Fibroblast of lung (primary cell): ENCODE measurements at places on chromosomes 5 and 9. TPM values are rescaled to one million over a fixed set of nuclear protein-coding genes. Genes with fewer than 3 reads are reported as not detected.

The DOCK8 gene
- total RNA-seq, result under 0.01 TPM in 2 replicates

The NUTM2G gene
- total RNA-seq, result not detected in 2 replicates

The C9orf43 gene
- total RNA-seq, result 0.50 and 0.51 TPM in 2 replicates

The EEIG1 gene
- 7.2 and 13.2 TPM in 2 replicates for total RNA-seq

The AGXT2 gene
- total RNA-seq, result not detected in 2 replicates

The SH3GL2 gene
- total RNA-seq, result under 0.01 and 0.17 TPM in 2 replicates

The FOXD4L6 gene
- total RNA-seq, result not detected in 2 replicates

The RXRA gene
- 14.6 and 14.9 TPM in 2 replicates for total RNA-seq

The TMED9 gene
- total RNA-seq, result 94.8 and 139 TPM in 2 replicates

The MEF2C gene
- 5.4 and 12.2 TPM in 2 replicates for total RNA-seq

The IGIP gene
- total RNA-seq, result 11.7 and 13.4 TPM in 2 replicates

- no peak overlapping the region for H3K27ac ChIP-seq
- no peaks in the 10 kb centered on the region for H3K27me3 ChIP-seq
- no peaks in the 10 kb centered on the region for H3K4me1 ChIP-seq
- DNase-seq, result no peak
Measured at GRCh38 chr9:82726424-82727276, 336.3 kb downstream of the RASEF start.

- DNase-seq, result peak; percentile 35
- H3K4me3 ChIP-seq, result peak overlapping the region; percentile 93
- H3K36me3 ChIP-seq, result no peaks in the 10 kb centered on the region
- H3K27me3 ChIP-seq, result no peaks in the 10 kb centered on the region
- H3K4me1 ChIP-seq, result peaks cover 2% of the 10 kb centered on the region
- H3K27ac ChIP-seq, result no peak overlapping the region
Measured at GRCh38 chr9:109781541-109782197, 1.7 kb downstream of the PALM2AKAP2 start.

GRCh38 chr9:84140535-84141101 lies 160.0 kb downstream of the RMI1 start:
- DNase-seq, result peak; percentile 43
- H3K4me1 ChIP-seq, result no peaks in the 10 kb centered on the region
- H3K27me3 ChIP-seq, result peaks cover 29% of the 10 kb centered on the region
- H3K27ac ChIP-seq, result no peak overlapping the region
- H3K36me3 ChIP-seq, result no peaks in the 10 kb centered on the region

DNA sequence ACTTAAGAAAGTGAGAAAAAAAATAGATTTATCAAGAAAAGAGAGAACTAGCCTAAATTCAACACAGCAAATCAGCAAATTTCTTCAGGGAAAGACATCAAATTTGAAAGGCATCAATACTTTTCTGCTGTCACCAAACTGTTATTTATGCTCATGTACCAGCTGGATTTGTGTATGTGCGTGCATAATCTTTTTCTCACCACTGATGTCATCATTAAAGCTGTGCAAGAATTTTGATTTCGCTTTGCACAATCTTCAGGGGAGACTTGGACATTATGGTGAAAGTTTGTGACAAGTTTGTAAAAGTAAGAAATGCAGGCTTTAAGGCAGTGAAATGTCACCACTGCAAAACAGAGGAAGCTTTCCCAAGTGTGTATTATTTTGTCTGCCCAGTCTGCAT lies 215.4 kb downstream of the SLF1 start:
- H3K4me1 ChIP-seq, result no peaks in the 10 kb centered on the region
- H3K27ac ChIP-seq, result no peak overlapping the region
- H3K27me3 ChIP-seq, result no peaks in the 10 kb centered on the region
- DNase-seq, result no peak

DNA sequence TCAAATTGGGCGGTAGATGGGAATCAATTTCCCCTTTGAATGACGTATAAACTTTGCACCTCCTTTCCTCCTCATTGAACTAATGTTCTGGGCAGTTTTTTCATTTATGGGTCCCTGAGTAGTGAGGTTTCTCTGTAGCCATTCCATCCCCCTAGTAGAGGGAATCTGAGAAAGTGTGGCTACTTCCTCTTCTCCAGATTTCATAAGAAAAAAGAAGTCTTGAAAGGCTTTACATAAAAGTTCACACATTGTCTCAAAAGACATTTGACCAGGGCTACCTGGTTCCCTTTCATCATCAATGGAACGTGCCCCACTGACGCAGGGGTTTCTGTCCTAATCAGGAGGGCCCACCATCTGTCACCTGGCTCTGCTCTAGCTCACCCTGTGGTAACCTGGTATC lies 57.3 kb downstream of the CTSL start:
- no peaks in the 10 kb centered on the region for H3K4me1 ChIP-seq
- no peaks in the 10 kb centered on the region for H3K27me3 ChIP-seq
- no peak overlapping the region for H3K4me3 ChIP-seq
- H3K27ac ChIP-seq, result no peak overlapping the region
- DNase-seq, result no peak

- no peak for DNase-seq
- no peaks in the 10 kb centered on the region for H3K36me3 ChIP-seq
- H3K4me3 ChIP-seq, result no peak overlapping the region
- no peaks in the 10 kb centered on the region for H3K27me3 ChIP-seq
Measured at GRCh38 chr5:140219068-140219991, 44.3 kb downstream of the CYSTM1 start.

DNA sequence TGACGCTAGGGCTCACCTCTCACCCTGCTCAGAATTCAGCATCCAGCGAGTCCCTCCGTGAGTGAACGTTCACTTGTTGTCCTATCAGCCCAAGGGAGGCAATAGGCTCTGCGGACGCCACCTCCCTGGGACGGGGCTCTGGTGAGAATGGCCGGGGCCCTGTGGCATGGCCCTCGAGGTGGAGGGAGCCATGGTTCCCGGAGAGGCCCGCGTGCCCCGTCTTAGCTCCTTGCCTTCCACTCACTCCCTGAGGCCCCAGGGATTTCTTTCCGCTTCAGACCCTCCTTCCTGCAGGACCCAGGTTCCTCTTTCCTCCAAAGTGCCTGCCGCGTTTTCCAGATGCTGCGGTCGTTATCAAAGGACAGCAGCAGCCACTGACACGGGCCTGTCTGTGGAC lies 21.5 kb downstream of the EXOC3 start:
- H3K36me3 ChIP-seq, result peaks cover 25% of the 10 kb centered on the region
- H3K27ac ChIP-seq, result no peak overlapping the region
- H3K4me1 ChIP-seq, result no peaks in the 10 kb centered on the region
- H3K4me3 ChIP-seq, result no peak overlapping the region

DNA sequence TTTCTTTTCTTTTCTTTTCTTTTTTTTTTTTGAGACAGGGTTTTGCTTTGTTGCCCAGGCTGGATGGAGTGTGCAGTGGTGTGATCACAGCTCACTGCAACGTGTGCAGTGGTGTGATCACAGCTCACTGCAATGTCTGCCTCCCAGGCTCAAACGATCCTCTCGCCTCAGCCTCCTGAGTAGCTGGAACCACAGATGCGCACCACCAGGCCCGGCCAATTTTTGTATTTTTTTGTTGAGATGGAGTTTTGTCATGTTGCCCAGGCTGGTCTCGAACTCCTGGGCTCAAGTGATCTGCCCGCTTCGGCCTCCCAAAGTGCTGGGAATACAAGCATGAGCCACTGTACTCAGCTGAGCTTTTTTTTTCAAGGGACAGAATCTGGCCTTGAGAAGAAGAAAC lies 36.8 kb upstream of the TJP2 start:
- H3K36me3 ChIP-seq, result no peaks in the 10 kb centered on the region
- no peak overlapping the region for H3K27ac ChIP-seq

GRCh38 chr5:143019157-143019556 lies 249.0 kb downstream of the ARHGAP26 start:
- no peaks in the 10 kb centered on the region for H3K27me3 ChIP-seq
- H3K27ac ChIP-seq, result no peak overlapping the region

DNA sequence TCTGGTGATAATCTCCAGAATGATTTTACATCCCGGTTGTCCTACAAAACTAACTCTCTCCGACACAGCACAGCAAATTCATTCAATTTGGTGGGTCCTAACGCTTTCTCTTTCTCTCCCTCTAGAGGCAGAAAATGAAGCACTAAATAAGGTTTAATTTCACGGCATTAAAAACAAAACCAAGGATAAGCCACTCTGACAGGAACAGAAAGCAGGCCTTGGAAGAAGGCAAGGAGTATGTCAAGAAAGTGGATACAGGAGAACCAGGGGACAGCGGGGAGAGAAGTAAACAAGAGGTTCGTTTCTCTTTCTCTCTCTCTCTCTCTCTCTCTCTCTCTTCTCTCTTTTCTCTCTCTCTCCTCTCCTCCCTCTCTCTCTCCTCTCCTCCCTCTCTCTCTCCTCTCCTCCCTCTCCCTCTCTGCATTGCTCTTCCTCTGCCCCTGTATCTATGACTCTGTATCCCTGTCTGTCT lies 49.8 kb downstream of the EBF1 start:
- H3K4me1 ChIP-seq, result peaks cover 21% of the 10 kb centered on the region
- DNase-seq, result no peak
- H3K27ac ChIP-seq, result peak overlapping the region; percentile 76
- H3K27me3 ChIP-seq, result no peaks in the 10 kb centered on the region
- H3K4me3 ChIP-seq, result peak overlapping the region; percentile 16
- no peaks in the 10 kb centered on the region for H3K36me3 ChIP-seq

DNA sequence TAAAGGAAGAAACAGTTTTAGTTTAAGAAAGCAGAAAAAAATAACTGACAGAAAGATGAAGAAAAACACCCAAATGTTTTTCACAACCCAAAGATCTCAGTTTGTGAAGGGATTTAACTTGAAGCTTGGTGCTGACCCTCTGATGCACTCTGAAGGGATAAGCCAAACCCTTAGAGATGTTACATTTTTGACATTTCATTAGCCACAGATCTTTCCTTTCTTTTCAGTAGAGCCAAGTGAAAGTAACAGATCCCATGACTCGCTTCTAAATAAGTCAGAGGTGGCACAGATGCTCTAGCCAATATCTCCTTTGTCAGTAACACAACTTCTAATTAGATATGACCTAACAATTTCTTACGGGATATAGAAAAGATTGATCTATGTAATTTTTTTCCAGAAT lies 394.5 kb upstream of the EDIL3 start:
- no peak overlapping the region for H3K4me3 ChIP-seq
- no peak for DNase-seq
- no peaks in the 10 kb centered on the region for H3K36me3 ChIP-seq
- H3K27ac ChIP-seq, result no peak overlapping the region
- H3K4me1 ChIP-seq, result no peaks in the 10 kb centered on the region
- H3K27me3 ChIP-seq, result no peaks in the 10 kb centered on the region

DNA sequence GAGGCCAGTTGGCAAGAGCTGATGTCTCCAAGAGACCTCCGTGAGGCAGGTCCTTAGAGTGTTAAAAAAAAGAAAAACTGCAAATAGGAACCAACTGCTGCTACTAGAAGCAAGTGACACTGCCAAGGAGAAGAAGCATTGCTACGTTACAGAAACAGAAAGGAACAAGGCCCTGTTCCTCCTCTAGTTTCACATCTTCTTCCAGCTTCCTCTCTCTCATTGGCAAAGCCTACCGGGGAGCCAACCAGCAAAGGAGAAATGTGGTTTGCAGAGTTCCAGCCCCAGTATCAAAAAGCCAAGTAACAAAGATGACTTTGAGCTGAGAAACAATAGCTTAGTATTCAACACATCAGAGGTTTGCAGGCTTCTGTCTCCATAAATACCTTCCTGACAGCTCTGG lies 145.9 kb downstream of the PRELID2 start:
- no peak overlapping the region for H3K27ac ChIP-seq
- H3K27me3 ChIP-seq, result no peaks in the 10 kb centered on the region
- H3K4me3 ChIP-seq, result no peak overlapping the region
- no peak for DNase-seq

DNA sequence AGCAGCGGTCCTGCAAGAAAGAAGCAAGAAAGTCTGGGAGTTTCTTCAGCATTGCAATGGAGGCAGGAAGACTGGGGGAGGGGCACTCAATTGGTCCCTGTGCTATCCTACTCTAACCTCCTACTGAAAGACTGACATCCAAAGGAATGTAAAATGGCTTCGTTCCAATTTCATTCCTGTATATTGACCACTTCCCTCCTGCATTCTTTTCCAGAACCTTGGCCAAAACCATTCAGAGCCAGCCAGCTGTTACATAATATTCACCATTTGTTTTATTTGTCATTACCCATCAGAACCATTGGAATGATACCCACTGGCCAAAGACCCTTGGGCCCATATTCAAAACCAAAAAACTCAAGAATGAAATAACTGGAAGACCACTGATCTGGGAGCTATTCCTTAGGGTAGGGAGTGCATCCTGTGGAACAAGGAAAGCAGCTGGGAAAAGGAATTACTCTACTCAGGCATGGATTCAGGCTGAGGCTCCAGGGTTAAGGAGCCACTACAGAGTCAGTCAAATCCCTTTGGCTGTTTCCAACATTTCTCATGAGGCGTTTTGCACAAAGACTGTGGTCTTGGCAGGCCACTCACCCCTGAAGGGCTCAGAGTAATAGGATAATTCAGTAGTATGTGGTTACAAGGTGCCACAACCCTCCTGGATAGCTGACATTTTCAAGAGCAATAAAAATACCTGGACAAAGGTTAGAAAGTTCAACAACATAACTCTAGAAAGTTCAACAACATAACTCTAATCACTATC lies 148.7 kb upstream of the SLC1A3 start:
- H3K4me1 ChIP-seq, result no peaks in the 10 kb centered on the region
- H3K4me3 ChIP-seq, result no peak overlapping the region
- DNase-seq, result peak; percentile 88
- no peaks in the 10 kb centered on the region for H3K36me3 ChIP-seq
- no peaks in the 10 kb centered on the region for H3K27me3 ChIP-seq

DNA sequence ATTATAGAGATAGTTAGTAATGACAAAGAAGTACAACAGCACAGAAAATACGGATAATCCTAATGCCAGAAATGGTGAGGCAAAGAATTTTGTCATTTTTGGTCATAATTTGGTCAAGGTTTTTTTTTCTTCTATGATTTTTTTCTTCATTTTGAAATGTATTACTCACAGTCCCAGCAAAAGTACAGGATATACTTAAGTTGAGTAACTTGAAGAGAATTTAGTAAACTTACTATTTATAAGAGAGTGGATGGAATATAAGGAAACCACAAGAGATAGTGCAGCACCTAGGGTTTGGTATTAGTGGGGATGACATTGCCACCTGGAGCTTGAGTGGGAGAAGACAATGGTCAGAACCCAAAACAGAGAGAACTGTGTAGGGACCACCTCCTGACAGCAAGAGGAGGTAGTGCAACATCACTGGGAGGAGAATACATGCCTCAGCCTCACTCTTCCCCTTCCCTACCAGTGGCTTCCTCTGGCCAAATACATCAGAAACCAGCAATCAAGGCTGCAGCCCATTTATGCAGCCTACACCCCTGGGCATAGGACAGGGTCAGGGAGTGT lies 434.5 kb upstream of the TRPC7 start:
- no peak overlapping the region for H3K27ac ChIP-seq
- no peaks in the 10 kb centered on the region for H3K4me1 ChIP-seq
- no peaks in the 10 kb centered on the region for H3K27me3 ChIP-seq
- DNase-seq, result peak; percentile 44
- H3K4me3 ChIP-seq, result no peak overlapping the region
- H3K36me3 ChIP-seq, result no peaks in the 10 kb centered on the region

DNA sequence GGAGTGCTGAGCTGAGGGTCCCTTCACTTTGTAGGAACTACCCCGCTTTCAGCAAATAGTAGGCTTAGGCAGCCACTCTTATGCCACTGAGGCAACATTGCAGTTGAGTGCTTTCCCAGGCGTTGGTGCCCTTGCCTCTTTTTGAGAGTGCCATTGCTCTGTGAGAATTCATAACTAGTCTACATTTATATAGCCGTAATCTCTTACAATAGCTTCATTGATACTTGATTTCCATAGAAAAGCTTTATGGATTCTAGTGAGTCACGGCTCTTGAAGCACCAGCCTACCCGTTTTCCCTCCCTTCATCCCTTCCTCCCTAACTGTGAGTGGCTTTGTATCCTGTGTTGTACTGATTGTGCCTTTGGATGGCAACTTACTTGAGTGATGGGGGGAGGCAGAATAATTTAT lies 283.9 kb downstream of the AOPEP start:
- H3K27ac ChIP-seq, result peak overlapping the region; percentile 30
- H3K4me3 ChIP-seq, result no peak overlapping the region
- H3K4me1 ChIP-seq, result peaks cover 6% of the 10 kb centered on the region
